SK-N-DZ (cell line): ENCODE measurements at places on chromosomes 5 and 9.

- no peak for DNase-seq
These were observed 138.3 kb downstream of the TMEM161B start for GRCh38 chr5:88130211-88130815.

- no peak for DNase-seq
These were observed 50.6 kb downstream of the PCSK5 start for GRCh38 chr9:75941066-75941465.

DNA sequence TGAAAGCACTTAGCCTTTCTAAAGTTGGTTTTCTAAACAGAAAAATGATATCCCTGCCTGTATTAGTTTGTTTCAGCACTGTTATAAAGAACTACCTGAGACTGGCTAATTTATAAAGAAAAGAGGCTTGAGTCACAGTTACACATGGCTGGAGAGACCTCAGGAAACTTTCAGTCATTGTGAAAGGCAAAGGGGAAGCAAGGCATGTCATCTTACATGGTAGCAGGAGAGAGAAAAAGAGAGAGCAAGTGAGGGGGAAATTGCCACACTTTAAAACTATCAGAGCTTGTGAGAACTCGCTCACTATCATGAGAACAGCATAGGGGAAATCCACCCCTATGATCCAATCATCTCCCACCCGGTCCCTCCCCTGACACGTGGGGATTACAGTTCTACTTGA, 64.9 kb downstream of the FAM170A start:
- no peak for DNase-seq

DNA sequence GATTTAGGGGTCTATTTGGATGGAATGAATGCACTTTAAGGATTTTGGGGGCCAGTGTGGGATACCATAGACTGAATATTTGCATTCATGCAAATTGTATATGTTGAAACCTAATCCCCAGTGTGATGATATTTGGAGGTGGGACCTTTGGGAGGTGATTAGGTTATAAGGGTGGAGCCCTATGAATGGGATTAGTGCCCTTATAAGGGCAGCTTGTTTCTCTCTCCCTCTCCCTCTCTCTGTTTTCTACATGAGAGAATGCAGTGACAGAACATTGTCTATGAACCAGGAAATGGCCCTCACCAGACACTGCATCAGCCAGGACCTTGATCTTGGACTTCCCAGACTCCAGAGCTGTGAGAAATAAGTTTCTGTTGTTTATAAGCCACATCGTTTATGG, 166.1 kb downstream of the MED10 start:
- DNase-seq: no peak

DNA sequence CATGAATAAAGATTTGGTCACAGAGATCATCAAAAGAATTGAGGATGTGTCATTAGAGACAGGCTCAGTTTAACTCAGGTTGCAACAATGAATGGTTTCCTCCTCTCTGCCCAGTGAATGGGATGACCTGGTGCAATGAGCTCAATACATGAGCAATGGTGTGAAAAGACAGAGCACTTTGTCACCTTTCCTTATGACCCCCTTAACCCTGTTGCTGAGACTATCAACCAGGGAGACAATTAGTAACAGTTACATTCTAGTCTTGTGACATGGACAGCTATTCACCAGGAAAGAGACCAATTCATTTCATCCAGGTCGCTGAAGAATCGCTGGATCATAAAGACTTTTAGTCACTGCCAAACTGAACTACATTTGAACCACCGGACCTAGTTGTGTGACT, 19.9 kb upstream of the CDH6 start:
- no peak for DNase-seq

DNA sequence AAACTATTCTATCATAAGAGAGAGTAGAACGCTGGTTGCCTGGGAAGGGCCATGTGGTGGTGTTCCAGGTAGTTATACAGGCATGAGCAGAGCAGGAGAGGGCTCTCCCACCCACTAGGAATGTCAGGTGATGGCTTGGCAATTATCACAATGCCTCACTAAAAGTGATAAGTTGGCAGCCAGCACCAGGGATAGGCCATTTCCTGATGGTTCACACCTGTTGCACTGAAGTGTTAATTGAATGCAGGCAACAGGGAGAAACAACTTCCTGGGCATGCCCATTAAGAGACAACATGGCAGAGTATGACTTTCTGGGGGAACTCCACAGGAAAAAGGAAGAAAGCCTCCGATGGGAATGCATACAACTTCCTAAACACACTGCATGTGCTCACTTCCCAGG, 593.2 kb downstream of the ELAVL2 start:
- no peak for DNase-seq

GRCh38 chr5:62522811-62523210, 55.8 kb upstream of the LRRC70 start:
- no peak for DNase-seq

DNA sequence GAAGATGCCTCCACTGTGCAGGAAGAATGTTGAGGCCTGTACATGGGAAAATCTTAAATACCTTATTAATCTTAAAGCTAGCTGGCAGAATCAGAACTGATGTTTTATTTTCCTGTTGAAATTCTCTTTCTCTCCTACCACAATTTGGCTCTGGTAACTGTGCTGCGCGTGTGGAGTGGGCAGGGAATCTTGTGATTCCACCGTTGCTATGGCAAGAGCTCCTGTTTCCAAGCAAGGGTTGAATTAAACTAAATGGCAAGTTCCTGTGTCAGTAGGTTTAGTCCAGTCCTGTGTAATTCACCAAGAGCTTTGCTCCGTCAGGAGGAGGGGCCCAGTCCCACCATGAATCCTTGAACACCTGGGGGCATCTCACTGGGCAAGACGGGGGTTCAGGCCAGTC, 36.4 kb downstream of the NXNL2 start:
- DNase-seq: no peak

DNA sequence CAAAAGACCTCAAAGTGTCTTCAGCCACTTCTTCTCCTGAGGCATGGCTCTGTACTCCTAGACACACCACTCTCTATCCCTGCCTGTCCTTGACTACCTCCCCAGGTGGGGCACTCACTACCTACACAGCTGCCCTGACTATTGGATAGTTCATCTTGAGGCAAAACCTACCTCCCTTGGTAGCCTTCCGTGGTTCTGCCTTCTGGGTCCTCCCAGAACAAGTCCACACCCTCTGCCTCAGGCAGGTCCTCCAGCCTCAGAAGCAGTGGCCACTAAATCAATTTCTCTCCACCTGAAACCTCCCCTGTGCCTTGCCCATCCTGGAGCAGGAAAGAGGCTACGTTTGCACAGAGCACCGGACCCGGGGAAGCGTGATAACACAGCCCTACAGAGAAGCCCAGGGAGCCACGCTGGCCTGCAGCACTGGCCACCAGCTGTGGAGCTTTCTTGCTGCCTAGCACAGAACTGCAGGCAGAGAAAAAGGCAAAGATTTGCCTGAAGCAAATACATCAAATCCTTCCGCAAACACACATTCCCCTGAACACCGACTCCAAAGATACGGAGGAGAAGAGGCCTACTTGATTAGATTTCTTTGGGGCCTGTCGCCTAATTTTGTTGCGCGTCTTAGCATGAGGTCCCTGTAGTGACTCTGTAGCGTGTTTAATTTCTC, 141.8 kb downstream of the C9orf50 start:
- no peak for DNase-seq

GRCh38 chr9:105143136-105143430, 101.4 kb upstream of the SLC44A1 start:
- DNase-seq: no peak

DNA sequence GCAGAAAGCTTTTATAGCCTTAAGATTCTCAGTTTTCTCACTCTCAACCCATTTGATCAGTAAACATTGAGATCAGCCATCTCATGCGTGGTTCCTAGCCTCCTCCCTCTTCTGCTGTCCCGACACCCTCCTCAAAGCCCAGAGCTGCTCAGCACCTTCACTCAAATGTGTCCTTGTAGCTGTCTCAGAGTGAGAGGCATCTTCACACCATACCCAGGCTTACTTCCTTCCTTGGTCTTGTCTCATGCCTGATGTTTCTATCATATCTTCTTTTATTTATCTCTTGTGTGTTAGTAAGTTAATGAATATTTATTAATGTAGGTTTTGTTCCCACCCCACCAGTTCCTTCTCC, 72.4 kb upstream of the SNX2 start:
- no peak for DNase-seq

GRCh38 chr5:40791715-40792139, 6.4 kb downstream of the PRKAA1 start:
- DNase-seq: no peak

GRCh38 chr5:86918246-86918645, 300.5 kb downstream of the COX7C start:
- DNase-seq: no peak

GRCh38 chr5:146059460-146060220, 45.7 kb downstream of the PLAC8L1 start:
- DNase-seq: no peak

GRCh38 chr5:95892784-95893354, 68.8 kb downstream of the ELL2 start:
- DNase-seq: no peak

GRCh38 chr5:116424258-116424615, 150.4 kb downstream of the SEMA6A start:
- no peak for DNase-seq

GRCh38 chr5:98397081-98397480, 376.4 kb upstream of the RGMB start:
- no peak for DNase-seq

DNA sequence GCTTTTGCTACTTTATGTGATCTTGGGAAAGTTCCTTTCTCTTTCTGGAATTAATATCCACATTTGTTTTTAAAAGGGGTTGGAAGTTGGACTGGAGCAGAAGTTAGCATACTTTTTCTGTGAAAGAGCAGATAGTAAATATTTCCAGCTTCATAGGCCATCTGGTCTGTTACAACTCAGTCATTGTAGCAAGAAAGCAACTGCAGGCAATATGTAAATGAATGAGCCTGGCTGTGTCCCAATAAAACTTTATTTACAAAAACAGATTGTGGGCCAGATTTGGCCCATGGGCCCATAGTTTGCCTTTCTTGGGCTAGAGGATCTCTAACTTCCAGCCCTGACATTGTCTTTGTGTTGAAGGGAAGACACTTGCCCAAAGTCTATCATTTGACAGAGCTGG, 104.4 kb downstream of the ACTL7B start:
- no peak for DNase-seq
